ENCODE measurements at places on chromosomes 12 and 14. TPM values are rescaled to one million over a fixed set of nuclear protein-coding genes. Genes with fewer than 3 reads are reported as not detected.

DNA sequence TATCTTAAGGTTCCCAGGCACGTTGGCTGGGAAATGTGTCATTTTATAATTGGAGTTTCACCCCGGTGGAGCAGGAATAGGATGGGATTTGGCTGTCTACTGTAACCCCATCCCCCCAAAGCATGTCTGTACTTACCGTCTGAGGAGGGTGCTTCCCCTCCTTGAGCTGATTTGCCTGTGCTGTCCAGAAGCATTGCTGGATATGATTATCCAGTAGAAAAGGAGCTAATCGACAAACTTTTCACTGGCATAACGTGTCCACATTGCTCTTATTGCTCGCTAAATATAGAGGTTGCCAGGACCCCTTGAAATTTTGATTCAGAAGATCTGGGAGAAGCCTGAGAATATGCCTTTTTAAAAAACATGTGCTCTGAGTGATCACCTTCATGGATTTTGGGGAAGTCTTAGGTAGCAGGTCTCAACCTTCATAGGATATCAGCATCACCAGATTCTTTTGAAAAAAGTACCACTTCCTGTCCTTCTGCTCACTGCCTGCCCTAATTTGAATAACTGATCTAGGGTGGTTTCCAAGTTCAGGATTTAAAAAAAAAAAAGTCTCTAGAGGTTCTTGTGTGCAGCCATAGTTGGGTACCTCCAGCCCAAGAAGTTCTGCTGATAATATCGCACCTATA lies 80.4 kb upstream of the KCNA1 start:
- DNase-seq = no peak

DNA sequence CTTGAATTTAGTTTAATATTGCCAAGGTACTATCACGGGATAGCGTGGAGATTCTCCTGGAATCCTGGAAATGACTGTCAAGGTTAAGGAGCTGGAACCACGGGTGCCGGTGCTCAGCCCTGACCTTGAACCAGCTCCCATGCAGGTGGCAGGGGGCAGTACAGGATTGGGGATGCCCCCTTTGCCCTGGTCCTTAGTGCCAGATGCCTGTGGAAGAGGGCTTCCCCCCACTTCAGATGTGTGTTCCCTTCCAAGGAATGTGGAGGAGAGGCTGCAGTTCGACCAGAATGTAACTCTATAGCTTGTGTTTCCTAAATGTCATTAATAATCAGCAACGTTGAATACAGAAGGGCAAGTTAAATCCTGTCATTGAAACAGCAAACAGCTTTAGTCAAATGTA lies 258.9 kb downstream of the VRK1 start:
- no peak for DNase-seq

- peak; percentile 92 for DNase-seq
These were observed 382.5 kb upstream of the ATP2B1 start for GRCh38 chr12:90090929-90091651.

- DNase-seq = no peak
These were observed 328.6 kb downstream of the PCNX1 start for GRCh38 chr14:71235875-71236274.

EML1 gene
- 34.5 TPM for total RNA-seq
